ENCODE measurements at places on chromosomes 13 and 19.

DNA sequence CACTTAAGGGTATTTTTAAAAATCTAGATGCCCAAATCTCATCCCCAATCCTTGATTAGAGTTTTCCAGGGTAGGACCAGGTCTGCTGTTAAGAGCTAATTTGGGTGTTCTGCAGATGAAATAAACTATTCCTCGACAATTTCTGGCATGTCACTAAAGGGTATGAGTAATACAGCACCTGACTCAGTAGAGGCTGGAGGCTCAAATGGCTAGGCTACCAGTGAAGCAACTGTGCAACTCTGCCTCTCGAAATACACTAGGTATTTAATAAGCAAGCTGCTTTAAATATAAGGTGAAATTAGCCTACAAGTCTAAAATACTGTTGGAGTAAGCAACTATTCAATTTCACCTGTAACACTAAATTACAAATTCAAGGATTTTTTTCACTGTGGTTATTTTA lies 1.5 kb downstream of the RNF6 start:
- DNase-seq: no peak

GRCh38 chr19:34332027-34332760 lies 32.8 kb upstream of the GPI start:
- DNase-seq: no peak

DNA sequence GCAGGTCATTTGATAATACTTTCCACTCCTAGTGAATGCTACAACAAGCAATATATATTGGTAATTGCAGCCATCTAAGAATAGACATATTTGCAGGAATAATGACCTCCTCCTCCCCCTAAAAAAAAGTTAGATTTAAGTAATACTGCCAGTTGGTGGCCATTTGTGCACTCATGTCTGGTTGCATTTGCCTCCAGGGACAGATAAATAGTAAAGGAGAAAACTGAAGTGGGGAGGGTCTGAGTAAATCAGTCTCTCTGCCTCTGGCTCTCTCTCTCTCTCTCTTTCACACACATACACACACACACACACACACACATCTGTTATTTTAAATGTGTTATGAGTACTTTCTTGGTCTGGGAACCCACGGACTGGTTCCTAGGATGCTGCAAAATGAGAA lies 125.5 kb upstream of the UQCRFS1 start:
- no peak for DNase-seq

DNA sequence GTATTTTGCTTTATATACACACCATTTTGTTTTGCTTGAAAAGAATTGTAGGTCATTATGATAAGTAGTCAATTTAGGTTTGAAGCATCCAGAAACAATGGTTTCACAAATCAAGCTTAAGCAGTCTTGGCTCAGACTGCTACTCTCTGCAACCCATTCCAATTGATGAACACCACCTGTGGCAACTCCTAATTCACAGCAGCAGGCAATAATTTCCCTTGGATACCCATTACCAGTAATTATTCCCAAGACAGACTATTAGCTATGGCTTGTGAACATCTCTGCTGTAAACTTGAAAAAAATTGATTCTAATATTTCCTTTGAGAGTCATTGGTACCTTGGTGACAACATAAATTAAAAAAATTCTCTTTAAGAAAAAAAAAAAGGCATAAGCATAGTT lies 299.3 kb upstream of the SLITRK6 start:
- DNase-seq: no peak

- no peak for DNase-seq
Measured at GRCh38 chr13:44313674-44314073, 60.0 kb upstream of the SERP2 start.

- no peak for DNase-seq
Measured at GRCh38 chr13:95184317-95184716, 116.9 kb downstream of the ABCC4 start.

DNA sequence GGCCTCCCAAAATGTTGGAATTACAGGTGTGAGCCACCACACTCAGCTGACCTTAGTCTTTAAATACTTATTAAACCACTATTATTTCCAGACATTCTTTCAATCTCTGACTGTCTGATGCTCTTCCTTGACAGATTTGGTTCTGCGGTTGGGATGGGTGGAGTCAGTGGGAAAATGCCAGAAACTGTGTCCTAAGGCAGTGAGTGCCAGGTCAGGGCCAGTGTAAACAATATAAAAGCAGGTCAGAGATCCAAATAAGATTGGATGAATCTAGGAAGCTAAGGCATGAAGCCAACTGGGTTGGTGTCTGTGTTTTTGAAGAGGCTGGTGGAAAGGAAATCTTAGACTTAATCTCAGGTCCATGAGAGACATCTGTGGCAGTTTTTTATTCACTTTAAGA lies 74.7 kb downstream of the KLF5 start:
- no peak for DNase-seq
